Fibroblast of lung (primary cell): ENCODE measurements at places on chromosomes 11 and 22.
A peak's percentile ranks its signal among the peaks of the same experiment; 100 is the strongest.

DNA sequence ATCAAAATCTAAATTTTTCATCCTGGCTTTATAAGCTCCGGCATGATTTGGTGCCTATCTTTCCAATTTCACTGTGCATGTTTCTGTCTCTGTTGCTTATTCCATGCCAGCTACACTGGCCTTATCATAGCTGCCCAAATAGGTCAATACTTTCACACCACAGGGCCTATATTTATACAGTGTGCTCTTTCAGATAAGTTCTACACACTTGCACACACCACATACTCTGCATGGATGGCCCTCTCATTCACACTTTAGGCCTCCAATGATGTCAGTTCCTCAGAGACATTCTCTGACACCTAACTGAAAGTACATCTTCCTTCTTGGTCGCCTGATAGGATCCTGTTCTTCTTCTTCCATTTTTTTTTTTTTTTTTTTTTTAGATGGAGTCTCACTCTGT lies 7.0 kb downstream of the ALG8 start:
- no peak for DNase-seq

DNA sequence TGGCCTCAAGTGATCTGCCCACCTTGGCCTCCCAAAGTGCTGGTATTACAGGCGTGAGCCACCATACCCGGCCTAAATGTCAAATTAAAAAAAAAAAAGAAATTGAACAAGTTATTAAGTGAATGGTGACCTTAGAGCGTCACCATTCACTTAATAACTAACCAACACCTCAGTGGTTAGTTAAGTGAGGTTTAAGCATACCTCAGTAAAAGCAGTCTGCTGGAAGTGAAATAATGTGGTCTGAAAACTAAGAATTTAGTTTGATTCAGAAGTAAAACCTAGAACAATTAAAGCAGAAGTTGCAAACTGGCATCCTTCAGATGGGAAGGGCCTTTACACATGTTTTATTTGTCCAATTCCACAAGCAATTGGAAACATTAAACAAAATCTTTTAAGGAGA lies 71.5 kb downstream of the FCHSD2 start:
- no peak for DNase-seq

DNA sequence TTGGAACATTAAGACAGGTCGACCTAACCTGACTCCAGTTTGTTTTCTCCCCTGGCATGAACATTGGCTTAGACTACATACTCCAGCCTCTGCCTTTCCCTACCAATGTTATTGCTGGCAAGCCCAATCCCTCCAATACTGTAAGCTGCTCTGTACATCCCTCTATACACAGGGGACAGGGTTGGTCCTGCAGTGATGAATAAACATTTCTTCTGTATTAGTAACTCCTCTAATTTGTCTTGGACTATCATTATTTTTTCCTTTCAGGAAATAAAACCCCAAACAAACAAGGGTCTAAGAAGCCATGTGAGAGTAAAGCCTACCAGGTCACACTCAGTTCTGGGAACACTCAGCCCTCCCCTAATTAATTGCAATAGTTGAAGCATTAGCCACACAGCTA lies 35.1 kb upstream of the FJX1 start:
- DNase-seq, result peak; percentile 71

DNA sequence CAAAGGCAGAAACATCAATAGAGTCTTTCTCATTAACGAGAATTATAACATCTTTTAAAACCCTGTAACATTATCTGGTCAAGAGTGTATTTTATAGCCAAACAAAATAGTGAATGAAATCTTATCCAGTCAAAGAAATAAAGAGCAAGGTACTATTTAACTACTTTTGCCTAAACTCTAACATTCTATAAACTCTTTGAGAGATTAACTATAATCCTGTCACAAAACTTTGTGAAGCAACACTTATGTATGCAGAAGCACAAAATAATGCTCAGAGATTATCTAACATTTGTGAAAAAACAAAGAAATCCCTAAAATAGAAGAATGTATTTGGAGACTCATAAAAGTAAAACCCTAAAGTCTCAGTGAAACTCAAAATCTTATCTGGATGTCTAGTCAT lies 124.4 kb upstream of the LUZP2 start:
- DNase-seq, result no peak

DNA sequence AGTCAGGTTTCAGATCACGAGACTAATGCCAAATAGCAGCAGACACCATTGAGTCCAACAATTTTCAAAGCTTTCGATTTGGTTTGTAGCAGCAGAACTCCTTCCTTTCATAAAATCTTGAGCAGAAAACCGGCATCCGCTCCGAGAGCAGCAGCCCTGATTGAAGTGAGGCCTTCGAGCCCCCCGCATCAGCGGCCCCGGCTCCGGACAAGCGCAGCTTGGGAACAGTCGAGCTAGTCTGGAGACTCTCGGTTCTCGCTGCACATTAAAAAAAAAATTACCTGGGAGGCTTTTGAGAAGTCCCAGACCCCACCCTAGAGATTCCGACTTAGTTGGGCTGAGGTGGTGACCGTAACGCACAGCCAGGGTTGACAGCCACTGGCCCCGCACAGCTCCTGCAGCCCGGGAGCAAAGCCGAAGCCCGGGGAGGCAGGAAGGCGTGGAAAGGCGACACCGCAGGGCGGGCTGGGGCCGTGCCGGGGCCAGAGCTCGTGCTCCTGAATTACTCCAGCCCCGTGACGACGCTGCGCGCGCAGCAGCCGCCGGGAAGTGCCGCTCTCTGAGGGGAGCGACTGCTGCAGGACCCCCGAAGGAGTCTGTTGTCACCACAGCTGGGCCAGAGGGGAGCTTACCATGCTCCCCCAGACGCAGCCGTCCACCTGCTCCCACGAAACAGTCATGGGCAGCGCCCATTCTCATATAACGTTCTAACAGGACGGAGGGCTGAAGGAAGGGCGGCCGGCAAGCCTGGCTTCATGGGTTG lies 57.8 kb downstream of the SPATA19 start:
- no peak for DNase-seq

- no peak for DNase-seq
These were observed 37.8 kb upstream of the TH start for GRCh38 chr11:2209370-2209801.

DNA sequence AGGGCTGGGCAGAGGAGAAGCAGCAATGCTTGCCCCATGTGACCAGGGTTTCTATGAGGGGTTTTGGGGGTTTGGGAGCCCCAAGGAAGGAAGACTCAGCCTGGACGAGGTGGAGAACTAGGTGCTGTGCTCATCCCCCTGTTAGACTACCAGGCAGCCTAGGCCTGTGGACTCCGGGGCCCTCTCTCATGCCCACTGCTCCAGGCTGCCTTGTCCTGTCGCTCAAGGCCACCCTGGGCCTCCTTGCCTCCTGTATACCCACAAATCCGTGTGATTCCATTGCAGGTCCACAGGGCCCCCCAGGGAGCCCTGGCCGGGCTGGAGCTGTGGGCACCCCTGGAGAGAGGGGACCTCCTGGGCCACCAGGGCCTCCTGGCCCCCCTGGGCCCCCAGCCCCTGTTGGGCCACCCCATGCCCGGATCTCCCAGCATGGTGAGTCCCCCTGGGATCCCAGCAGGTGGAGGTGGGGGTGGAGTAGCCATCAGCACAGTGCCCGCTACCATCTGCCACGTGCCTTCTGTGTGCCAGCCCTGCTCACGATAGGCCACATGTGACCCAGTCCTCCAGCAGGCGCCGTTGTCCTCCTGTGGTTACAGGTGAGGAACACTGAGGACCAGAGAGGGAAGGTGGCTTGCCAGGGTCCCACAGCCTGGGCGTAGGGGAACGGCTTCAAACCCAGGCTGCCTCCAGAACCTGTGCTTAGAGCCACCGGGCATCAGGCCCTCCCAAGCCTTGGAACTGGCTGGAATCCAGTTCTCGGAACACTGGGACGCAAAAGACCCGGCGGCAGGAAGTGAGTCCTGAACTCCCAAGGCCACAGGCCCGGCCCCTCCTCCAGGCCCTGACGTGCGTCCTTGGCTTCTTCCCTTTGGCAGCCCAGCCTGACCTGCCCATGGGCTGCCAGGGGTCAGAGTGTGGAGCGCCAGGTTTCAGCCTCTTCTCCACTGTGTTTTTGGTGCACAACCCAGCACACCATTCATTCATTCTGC lies 26.6 kb downstream of the EMID1 start:
- no peak for DNase-seq

- no peak for DNase-seq
These were observed 6.6 kb upstream of the UBE2L6 start for GRCh38 chr11:57574061-57574460.
